ENCODE measurements at places on chromosomes 1 and 21. TPM values are rescaled to one million over a fixed set of nuclear protein-coding genes. Genes with fewer than 3 reads are reported as not detected.
A peak's percentile ranks its signal among the peaks of the same experiment; 100 is the strongest.

The SLC30A10 gene
- not detected for total RNA-seq

The CD53 gene
- not detected for total RNA-seq

The PDXK gene
- 69.4 TPM for total RNA-seq

The LCE2A gene
- total RNA-seq, result not detected

DNA sequence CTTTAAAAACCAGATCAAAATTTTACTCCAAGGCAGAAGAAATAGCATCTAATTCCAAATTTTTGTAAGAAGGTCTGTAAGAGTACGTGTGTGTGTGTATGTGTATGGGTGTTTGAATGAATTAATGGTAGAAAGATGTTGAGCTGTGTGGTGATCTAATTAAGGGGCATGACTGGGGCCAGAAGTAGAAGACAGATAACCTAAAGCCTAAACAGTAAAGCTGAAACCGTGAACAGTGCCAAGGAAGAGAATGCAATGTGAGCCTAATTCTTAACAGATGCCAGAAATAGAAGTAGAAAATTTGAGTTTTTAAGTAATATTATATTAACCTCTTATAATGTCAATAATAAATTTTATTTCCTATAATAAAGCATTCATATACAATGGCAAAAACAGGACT lies 38.2 kb downstream of the BRINP3 start:
- no peak for DNase-seq

- DNase-seq, result no peak
Observed at GRCh38 chr1:41434748-41435449, 49.6 kb downstream of the EDN2 start.

DNA sequence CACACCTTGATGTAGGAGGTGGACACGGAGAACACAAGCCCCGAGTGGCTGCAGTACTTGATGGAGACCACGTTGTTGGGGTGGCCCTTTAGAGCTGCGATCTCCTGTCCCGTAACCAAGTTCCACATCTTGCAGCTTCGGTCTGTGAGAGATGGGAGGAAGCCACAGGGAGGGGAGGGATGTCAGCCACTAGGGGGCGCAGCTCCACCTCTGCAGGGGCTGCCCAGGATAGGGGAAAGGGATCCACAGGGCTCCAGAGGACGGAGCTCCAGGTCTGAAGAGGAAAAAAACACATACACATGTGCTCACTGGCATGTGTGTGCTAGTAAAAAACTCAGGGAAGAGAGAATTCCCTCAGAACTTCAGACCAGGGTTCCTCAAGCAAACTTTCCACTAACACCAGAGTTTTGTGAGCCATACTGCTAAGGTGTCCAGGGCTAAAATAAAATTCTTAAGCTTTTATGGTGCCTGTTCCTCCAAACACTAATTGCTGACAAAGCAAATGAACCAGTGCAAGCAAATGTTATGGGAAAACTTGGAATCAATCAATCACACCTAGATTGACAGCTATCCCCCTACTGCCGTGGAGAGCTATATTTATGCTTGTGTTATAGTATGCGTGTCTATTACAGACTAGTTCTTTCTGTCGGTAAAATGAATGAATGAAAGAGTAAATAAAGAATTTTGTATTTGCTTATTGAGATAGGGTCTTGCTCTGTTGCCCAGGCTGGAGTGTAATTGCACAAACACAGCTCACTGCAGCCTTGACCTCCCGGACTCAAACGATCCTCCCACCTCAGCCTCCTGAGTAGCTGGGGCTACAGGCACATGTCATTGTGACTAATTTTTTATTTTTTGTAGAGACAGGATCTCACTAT lies 43.7 kb downstream of the KIF21B start:
- DNase-seq, result no peak

DNA sequence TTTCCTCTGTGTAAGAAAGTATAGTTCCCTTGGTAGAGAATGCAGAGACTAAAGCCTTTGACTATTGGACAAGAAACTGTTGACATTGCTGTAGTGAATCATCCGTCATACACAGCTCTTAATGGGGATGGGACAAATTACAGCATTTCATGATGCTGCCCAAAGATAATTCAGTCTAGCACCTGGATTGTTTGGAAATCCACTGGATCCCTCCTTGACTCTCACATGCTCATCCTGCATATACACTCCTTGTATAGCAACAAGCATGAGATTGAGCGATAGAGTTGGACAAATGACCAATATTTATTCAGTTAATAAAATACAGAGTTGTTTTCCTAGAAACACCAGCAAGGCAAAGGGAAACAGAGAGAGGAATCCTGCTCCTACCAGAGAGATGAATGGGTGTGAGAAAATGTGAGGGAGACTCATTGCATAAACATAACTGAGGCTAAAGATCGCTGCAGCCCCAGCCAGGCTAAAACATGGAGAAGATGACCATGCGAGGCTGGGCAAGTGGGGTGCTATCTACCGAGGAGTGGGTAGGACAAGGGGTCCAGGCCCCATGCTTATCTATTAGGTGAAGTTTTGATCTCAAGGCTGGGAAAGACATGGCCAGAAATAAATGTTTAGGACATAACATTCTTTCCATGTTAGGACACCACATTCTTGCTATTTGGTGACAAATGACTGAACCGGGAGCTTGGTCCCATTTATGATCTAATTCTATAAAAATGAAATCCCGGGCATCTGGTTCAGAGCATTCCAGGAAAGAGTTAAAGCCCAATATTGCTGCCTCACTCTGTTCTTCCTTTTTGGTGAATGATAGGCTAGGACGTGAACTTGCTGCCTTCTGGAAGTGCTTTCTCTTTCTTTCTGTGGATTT lies 153.2 kb downstream of the TGFB2 start:
- DNase-seq, result peak; percentile 32

DNA sequence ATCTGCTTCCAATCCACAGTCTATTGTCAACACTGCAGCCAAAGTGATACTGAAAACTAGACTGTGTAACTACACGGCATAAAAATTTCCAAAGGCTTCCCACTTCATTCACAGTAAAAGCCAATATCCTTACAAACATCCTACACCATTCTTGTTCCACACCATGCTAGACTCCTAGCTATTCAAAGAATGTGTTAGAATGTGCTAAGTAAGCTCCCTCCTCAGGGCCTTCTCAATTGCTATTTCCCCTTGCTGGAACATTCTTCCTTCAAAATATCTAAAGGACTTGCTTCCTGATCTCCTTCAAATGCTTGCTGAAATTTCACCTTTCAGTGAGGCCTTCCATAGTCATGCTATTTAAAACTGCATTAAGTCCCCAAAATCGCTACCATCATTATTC lies 228.1 kb downstream of the AKT3 start:
- no peak for DNase-seq

GRCh38 chr1:113429461-113430153 lies 39.3 kb downstream of the MAGI3 start:
- DNase-seq, result peak; percentile 60

DNA sequence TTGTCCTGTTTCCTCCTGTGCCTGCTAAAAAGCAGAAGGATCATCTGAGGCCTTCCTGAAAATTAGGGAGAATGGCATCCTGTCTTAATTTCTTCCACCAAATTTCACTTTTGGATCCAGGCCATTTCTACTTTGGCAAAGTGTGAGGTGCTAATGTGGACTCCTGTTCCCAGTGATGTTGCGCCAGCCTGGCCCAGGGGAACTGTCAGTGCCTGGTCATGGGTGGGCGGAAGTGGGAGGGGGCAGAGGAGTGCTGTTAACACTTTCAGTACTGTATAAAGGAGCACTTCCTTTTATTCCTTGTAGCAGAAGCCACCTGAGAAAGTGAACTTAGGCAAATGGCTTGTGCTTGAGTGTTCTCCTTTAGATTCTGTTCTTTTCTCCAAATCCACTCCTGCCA lies 19.9 kb downstream of the ELAPOR1 start:
- no peak for DNase-seq

GRCh38 chr21:26810676-26811415 lies 34.4 kb downstream of the ADAMTS1 start:
- peak; percentile 62 for DNase-seq

- DNase-seq, result peak; percentile 77
Observed at GRCh38 chr21:15309721-15310120, 244.9 kb upstream of the NRIP1 start.

DNA sequence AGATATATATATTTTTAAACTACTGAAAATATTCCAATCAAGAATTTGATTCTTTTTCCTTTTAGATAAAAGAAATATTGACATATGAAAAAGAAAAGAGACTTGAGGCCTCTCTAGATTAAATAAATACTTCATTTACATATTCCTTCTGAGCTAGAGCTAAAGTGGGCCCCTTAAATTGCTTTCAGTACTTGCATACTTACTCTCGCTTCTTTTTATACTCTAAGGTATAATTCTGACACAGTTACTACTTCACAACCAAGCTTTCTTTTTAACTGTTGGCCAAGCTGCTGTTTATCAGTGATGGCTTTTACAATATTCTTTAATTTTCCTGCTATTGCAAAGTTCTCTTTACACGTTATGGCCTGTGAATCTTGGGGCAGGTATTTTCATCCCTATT lies 24.6 kb downstream of the EXTL2 start:
- no peak for DNase-seq

DNA sequence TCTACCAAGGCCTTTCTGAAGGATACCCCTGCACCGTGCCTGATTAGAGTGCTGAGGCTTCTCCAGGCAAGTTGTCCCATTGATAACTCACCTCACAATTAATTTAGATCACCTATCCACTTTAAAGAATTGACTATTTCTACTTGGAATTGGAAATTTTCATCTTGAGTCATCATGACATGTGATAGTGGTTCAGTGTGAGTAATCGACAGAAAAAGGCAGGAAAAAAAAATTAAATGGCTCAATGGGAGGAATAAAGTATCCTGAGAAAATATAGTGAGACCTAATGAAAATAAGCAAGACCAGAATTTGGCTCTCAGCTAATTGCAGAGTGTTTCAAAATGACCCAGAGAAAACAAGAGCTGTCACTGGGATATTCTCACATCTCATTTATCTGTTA lies 222.4 kb upstream of the C8B start:
- peak; percentile 3 for DNase-seq

DNA sequence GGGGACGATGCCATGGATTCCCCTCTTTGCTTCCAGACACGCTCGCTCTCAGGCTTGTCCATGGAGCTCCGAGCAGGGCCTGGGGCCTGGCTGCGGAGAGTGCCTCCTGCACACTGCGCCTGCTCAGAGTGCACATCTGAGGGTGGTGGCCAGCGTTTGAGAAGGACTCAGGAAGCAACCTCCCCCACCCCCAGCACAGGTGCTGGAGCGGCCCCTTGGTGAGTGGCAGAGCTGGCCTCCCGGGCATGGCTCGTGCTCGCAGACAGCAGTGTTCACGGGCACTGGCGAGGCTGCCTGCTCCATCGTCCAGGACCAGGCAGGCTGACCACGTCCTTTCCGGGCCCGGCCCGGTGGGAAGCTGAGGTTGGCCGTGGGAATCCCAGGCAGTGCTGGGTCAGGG lies 2.8 kb downstream of the SPATC1L start:
- no peak for DNase-seq

GRCh38 chr21:39673736-39674135 lies 61.0 kb downstream of the B3GALT5 start:
- DNase-seq, result no peak

GRCh38 chr1:218667781-218668516 lies 322.8 kb downstream of the TGFB2 start:
- peak; percentile 25 for DNase-seq

DNA sequence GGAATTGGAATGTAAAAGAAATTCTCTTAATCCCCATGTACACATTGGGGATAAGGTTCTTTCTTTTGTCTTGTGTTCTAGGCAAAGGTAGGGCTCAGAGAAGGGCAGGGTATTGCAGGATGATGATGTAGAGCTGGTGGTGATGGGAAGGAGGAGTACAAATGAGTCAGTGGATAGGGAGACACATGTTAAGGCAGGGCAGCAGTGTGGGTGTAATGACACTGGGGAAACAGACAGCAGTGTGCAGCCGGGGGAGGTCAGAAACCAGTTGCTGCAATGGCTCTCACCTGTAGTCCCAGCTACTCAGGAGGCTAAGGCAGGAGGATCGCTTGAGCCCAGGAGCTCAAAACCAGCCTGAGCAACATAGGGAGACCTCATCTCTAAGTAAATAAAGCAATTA lies 5.1 kb downstream of the NLRP3 start:
- no peak for DNase-seq

DNA sequence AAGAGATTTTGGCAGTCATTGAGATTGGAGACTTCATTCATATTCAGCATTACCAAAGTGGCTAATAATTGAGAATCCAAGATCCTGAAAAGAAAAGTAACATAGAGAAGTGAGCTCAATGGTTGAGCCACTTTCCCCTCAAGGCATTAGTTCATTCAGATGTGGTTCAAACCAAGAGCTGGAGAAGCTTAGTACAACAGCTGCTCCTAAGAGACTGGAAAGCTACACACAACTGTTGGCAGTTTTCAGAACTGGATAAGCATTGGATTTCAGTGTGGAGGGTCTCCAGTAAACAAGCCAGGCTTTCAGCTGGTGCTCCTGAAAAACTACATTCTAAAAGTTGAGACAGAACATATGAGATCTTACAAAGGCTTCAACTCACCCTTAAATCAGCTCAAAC lies 29.2 kb upstream of the CLDN8 start:
- no peak for DNase-seq

- DNase-seq, result no peak
Observed at GRCh38 chr1:217948741-217949140, 317.6 kb downstream of the SPATA17 start.

GRCh38 chr1:244953901-244954300 lies 89.6 kb upstream of the HNRNPU start:
- DNase-seq, result no peak

DNA sequence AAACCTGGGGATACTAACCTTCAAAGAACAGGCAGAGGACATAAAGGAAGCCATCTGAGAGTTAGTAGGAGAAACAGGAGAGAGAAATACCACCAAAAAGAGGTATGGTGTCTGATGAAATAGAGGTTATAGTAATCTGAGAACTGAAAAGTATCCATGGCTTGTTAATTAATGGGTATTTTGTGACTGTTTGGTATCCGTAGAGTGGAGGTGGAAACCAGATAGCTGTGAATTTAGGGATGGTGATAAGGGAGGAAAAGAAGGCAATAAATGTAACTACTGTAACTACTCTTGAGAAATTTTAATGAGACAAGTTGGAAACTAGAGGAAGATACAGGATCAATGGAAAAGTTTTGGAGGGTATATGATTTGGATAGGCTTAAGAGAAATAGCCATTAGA lies 27.5 kb downstream of the PRKAA2 start:
- DNase-seq, result no peak

GRCh38 chr1:199336745-199337640 lies 690.5 kb upstream of the NR5A2 start:
- DNase-seq, result no peak

DNA sequence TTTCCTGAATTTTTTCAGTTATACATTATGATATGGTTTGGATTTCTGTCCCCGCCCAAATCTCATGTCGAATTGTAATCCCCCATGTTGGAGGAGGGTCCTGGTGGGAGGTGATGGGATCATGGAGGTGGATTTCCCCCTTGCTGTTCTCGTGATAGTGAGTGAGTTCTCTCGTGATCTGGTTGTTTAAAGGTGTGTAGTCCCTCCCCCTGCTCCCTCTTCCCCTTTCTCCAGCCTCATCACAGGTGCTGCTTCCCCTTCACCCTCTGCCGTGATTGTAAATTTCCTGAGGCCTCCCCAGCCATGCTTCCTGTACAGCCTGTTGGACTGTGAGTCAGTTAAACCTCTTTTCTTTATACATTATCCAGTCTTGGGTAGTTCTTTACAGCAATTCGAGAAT lies 93.2 kb upstream of the HNRNPU start:
- DNase-seq, result no peak
